ENCODE measurements at places on chromosomes 7 and 10. TPM values are rescaled to one million over a fixed set of nuclear protein-coding genes. Genes with fewer than 3 reads are reported as not detected.

GRCh38 chr7:86898171-86898570, 161.3 kb downstream of the ELAPOR2 start:
- no peak overlapping the region for H3K4me3 ChIP-seq
- DNase-seq, result no peak
- peaks cover 14% of the 10 kb centered on the region for H3K36me3 ChIP-seq

CALY gene
- not detected for total RNA-seq

DNA sequence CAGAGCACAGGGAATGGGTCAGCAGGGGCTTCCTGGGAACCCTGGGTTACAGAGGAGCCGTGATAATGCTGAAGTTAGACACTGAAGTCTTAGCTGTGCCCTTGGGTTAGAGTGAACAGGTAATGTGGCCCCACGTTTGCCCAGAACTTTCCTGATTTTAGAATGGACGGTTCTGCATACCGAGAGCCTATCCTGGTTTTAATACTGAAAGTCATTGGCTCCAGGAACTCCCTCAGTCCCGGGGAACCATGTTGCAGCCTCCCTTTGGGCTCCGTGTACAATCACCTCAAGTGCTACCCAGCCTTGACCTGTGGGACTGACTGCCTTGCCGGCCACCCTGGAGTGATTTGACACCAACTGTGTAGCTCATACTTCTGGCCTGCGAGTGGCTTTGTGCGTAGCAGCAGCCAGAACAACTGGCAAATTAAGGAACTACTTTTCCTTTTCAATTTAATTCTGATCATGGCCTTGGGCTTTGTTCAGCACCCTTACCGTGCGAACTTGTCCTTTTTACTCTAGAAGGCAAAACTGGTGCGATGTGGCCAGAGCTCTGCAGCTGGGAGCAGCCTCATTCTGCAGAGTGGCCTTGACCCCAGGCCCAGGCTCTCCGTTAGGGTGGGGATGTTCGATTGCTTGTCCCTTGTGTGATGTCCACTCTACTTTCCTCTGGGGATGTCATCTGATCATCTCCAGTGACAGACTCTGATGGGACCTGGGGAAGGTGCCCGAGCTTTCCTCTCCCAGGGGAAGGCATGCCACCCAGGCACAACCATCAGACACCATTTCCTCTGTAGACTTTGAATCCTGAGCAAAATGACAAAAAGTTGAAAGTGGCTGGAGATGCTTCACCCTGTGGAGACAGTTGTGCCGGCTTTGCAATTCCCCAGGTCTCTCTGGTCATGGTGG, 265.9 kb downstream of the GLRX3 start:
- no peak overlapping the region for H3K27ac ChIP-seq
- H3K36me3 ChIP-seq, result no peaks in the 10 kb centered on the region
- DNase-seq, result no peak
- H3K4me1 ChIP-seq, result no peaks in the 10 kb centered on the region

SH2D4B gene
- not detected for total RNA-seq

PALS2 gene
- 45.9 TPM for total RNA-seq

PARD3 gene
- 70.0 TPM for total RNA-seq

PLAC9 gene
- total RNA-seq, result 1.0 TPM

DNA sequence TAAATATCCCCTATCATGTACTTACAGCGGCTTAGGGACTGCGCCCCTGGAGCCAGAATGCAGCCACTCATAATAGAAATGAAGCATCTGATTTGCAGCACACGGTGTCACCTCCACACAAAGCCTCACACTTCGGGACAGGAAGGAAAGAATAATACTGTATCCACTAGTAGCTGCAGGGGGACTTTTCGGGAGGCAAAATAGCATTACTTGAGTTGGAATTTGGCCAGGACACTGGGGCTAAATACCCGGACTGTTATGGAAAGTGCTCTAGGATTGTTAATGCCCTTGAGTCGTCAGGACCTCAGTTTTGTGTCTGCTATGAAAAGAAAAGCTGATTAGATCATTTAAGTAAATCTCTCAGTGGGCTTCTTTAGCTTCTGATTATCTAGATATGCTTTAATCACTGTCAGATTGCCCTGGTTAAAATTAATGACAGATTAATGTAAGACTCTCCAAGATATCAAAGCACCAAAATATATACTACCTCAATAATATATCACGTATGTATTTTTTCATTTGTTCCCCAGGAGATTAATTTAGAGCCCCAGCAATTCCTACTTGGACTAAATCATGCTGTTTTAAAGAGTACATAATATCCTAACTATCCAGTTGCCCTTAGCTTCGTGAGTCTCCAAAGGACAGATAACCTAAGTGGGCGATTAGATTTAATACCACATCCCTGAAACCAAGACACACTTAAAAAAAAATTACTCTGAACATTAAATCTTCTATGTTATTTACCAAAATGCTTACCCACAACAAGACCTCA, 173.0 kb upstream of the NEBL start:
- H3K36me3 ChIP-seq, result peaks cover 9% of the 10 kb centered on the region
- no peak overlapping the region for H3K27ac ChIP-seq
- no peak for DNase-seq

GRCh38 chr7:4566714-4567113, 115.4 kb upstream of the FOXK1 start:
- H3K4me1 ChIP-seq, result no peaks in the 10 kb centered on the region
- no peaks in the 10 kb centered on the region for H3K36me3 ChIP-seq
- H3K27ac ChIP-seq, result no peak overlapping the region
- H3K27me3 ChIP-seq, result peaks cover 23% of the 10 kb centered on the region
- H3K4me3 ChIP-seq, result no peak overlapping the region
